ENCODE measurements at places on chromosomes 2 and 18.

- DNase-seq = no peak
Observed at GRCh38 chr2:205739620-205740019, 57.3 kb downstream of the NRP2 start.

GRCh38 chr2:220590476-220590875 lies 963.0 kb downstream of the SLC4A3 start:
- no peak for DNase-seq

- DNase-seq = no peak
Observed at GRCh38 chr2:199404841-199405240, 52.9 kb downstream of the SATB2 start.

DNA sequence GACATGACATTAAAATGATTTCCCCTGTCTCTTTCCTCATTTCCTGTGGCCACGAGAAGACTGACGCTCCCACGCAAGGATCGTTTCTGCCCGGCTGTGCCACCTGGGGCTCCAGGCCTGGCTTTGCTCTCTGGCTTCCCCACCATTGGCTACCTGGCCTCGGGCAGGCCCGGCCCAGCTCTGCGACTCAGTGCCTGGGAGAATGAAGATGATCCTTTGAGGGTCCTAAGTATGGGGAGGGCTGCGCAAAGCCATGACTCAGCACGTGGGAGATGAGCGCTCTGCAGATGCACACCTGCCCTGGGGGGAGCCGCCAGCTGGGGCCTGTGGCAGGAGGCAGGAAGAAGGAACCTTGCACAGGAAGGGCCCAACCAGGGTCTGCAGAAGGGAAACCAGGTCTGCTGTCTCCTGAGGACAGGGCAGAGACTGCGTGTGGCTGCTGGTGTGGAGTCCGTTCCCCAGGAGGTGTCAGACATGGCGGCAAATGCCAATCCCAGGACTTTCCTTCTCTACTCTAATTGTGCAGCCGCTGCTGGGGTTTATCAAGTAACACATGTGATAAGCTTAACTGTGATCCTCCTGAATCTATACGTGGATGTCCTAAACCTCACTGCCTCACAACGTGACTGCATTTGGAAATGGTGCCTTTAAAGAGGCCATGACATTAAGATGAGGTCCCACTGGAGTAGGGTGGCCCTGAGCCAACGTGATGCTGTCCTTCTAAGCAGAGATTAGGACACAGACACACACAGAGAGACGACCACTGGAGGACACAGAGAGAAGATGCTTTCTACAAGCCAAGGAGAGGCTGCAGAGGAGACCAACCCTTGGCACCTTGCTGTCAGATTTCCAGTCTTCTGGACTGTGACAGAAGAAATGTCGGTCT lies 32.9 kb downstream of the MBP start:
- DNase-seq = no peak

DNA sequence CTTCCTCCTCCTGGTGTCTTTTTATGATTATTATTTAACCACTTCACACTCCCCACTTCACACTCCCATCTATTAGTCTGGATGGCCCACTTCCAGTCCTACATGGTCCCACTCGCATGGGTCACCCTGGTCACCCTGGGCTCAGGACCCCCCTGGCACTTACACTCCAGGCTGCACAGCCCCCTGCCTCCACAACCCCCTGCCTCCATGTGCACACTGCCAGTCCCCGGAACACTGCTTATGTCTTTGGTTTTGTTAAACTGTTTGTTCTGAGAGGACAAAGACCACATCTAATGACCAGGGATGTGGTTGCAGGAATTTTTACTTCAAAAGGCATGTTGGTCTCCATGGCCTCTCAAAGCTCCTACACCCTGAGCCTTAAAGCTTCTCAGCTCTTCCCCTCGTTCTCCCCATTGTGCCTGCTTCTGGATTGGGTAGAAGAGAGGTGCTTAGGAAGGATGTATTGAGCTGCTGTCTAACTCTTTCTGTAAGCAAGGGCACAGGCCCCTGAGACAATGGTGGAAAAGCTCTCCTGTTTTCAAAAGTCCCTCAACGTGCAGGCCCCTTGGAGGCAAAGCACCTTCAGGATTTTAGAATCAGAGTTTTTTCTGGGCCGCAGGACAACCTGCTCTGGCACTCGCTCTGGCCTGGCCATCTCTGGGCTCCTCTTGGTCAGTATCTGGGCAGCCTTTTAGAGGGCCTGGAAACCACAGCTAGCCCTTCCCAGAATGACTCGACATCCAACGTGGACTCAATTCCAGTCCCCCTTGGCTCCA lies 150.0 kb upstream of the HAAO start:
- DNase-seq = no peak

GRCh38 chr18:77068321-77069312 lies 64.0 kb downstream of the MBP start:
- DNase-seq = peak; percentile 46

DNA sequence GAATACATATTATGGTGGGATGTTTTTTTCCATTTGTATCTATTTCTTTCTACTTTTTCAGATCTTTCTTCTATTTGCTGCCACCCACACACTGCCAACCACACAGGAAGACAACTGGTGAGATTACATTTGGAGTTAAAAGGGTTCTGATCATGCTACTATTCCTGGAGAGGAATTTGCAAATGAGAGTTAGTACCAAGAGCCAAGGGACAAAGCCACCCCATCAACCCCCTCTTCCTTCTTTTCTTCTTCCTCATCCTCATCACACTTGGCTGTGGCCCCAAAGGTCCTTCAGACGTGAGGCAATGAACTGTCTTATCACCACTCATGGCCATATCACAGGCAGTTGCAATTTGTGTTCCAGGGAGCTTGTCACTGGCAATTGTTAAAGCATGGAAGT lies 215.6 kb upstream of the SLC14A2 start:
- DNase-seq = no peak

DNA sequence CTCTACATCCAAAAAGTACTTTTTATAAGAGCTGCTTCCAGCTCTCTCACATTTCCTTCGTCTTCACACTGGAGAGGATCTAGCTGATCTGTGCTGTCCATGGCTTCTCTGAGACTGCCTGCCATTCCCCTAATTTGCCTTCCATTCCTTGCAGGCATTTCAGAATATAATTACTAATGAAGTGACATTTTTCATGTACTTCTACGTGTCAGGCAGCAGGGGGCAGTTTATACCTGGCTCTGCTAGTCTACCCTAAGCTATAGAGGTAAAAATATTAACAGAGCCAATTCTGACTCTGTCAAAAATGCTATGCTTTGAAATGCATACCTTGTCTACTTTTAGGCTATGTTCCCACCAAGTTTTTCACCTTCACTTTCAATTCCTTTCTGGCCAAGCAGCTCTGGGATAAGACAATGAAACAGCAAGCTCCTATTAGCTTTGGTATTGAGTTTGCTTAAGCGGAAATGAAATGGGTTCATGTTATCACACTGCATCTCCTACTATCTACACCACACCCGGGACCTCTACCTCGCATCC lies 81.9 kb downstream of the MEP1B start:
- DNase-seq = peak; percentile 34
